Transverse colon (tissue), 4 donors: ENCODE measurements at places on chromosomes 16 and 17.
A peak's percentile ranks its signal among the peaks of the same experiment; 100 is the strongest.

GRCh38 chr17:6546069-6546718 is 10.2 kb downstream of the PITPNM3 start:
- no peak for DNase-seq

DNA sequence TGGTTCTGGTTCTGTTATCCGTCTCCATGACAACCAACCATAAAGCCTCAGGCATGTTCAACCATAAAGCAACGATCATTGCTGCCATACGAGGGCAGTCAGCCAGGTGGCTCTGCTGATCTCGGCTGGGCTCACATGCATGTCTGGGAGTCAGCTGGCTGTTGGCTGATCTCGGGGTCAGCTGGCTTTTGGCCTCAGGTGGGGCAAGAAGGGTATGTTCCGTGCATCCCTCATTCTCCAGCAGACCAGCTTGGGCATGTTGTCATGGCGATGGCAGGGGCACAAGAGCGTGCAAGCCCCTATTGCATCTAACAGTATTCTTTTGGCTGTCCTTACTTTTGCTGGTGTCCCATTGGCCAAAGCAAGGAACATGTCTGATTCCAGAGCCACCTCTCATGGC is 86.2 kb downstream of the ABCC6 start:
- no peak for DNase-seq

GRCh38 chr17:32143527-32143870 is 1.2 kb downstream of the RHOT1 start:
- DNase-seq: no peak

- DNase-seq: no peak
These were observed 16.4 kb downstream of the CCL11 start for GRCh38 chr17:34301986-34302385.

DNA sequence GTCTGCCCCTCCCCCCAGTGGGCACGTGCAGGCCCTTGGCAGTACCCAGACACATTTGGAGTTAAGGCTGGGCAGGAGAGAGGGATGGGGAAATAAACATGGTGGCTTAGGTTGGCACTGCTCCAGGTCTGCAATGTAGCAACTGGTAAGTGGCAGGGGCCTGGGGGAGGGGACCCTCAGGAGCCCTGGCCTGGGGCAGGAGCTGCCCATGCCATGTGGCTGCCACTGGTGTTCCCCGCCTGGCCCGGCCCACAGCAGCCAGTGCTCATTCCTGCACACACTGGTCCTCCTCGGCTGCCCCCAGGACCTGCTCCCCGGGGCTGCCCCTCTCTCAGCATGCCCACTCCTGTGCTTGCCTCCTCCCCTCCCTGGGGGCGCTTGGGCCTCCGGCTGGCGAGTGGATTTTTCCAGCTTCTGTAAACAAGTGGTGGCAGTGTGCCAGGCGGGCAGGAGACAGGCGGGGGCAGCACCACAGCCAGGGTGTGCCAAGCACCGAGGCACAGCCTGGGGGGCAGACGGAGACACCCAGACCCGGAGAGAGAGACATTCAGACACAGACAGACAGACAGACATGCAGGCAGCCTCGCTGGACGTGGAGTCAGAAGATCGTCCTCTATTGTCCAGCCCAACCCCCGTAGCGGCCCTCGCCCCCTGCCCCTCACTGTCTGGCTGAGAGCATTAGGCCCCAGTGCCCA is 9.4 kb downstream of the THRA start:
- DNase-seq: peak; percentile 89

DNA sequence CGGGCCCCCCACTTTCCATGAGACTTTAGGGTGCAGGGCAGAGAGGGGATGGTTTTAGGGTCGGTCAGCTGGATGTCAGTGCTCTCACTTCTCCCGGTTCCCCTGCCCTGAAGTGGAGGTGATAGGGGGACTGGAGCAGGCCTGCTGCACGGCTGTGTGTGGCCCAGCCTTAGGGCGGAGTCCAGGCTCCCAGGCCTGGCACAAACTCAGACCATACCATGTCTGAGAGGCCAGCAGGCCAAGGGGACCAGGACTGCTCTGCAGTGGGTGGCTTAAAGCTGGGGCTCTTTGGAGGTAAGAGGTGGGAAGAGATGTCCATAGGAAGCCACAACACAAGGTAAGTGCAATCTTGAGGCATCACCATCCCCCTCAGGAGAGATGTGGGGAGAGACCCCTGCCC is 8.3 kb downstream of the TFAP4 start:
- peak; percentile 17 for DNase-seq

DNA sequence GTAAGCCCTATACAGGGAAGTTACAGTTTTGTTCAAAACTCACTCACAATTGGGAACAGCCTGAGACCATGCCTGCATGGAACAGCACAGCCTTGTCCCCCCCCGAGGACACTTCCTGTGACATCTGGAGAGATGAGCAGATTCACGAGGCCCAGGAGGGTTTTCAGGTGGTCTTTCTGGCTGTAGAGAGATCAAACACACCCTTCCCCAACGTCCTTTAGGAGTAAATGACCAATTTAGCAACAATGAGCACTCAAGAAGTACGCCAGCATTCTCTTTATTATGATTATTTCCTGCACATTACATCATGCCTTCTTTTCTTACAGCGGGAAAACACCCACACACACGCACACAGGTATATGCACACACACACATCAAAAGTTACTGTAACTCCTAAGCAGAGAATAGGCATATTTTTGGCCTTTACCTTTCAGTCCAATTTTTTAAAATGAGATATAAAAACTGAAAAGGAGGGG is 39.0 kb downstream of the ADCY9 start:
- no peak for DNase-seq

DNA sequence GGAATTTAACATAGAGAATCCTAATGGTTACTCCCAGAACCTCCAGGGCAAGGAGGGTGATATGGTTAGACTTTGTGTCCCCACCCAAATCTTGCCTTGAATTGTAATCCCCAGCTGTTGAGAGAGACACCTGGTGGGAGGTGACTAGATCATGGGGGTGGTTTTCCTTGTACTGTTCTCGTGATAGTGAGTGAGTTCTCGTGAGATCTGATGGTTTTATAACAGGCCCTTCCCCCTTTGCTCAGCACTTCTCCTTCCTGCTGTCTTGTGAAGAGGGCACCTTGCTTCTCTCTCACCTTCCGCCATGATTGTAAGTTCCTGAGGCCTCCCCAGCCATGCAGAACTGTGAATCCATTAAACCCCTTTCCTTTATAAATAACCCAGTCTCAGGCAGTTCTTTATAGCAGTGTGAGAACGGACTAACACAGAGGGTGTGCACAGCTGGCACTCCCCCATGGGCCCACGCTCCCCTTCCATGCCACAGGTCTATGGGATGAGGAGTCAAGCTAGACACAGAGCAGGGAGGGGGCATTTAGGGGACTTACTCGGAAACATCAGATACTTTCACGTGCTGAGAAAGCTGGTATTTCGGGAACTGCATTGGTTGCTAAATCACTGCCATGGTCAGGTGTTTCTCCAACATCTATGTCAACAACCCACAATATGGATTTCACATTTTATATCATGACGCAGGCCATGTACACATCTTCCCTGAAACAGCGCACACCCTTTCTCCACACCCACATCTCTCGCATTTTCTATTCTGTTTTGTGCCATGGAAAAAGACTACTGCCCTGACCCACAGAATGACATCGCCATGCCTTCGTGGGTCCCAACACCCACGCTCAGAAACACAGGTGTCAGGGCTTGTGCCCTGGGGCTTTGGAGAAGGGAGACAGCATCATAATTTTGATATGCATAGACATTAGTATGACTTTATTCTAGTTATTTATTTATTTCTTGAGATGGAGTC is 199.1 kb upstream of the GSE1 start:
- no peak for DNase-seq

DNA sequence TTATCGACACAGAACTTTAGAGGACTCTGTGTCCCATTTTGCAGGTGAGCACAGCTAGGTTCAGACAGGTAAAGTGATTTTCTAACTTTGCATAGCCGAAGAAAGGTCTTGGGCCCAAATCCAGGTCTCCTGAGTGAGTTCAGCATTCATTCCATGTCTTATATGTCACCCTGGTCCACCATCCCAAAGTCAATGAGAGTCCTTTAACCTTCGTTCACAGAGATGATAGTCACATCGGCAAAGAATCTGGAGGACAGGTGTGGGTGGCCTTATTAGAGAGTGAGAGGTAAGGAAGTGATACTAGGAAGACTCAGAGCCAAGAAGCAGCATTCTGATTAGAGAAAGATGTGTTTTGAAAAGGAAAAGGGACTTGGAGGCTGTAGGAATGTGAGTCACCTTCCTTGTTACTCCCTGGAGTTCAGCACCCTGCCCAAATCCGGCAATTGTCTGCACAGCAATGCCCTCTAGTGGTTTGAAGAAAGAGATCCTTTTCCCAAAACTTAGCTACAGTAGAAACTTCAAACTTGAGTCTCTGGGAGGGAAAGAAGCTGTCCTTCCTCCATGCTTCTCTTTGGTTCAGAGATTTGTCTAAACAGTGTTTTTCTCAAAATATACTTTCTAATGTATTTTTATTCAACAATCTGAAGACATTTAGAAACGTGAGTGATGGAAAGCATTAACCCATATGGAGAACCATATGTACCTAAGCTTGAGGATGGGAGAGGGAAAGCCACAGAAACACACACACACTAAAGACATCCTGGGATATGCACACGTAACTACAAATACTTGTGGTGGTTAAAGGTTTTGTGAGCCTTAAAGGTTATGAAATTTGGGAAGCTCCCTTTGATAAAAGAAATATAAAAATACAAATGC is 96.4 kb upstream of the SHISA6 start:
- DNase-seq: peak; percentile 67

DNA sequence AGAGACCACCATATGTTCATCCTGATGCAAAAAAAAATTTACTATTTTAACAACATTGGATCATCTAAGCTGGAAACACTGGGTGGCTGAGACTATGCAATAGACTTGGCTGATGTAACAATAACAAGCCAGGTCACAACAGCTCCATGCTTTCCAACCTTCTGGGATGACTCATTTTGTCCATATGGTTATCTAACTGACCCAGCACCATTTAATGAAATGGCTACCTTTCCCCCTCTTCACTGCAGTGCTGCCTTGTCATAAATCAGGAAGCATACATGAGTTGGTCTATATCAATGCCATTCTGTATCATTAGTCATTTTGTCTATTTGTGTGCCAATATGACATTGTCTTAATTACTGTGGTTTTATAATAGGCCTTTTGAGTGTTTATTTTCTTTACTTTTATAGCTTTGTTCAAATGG is 217.6 kb upstream of the KCNJ16 start:
- no peak for DNase-seq

DNA sequence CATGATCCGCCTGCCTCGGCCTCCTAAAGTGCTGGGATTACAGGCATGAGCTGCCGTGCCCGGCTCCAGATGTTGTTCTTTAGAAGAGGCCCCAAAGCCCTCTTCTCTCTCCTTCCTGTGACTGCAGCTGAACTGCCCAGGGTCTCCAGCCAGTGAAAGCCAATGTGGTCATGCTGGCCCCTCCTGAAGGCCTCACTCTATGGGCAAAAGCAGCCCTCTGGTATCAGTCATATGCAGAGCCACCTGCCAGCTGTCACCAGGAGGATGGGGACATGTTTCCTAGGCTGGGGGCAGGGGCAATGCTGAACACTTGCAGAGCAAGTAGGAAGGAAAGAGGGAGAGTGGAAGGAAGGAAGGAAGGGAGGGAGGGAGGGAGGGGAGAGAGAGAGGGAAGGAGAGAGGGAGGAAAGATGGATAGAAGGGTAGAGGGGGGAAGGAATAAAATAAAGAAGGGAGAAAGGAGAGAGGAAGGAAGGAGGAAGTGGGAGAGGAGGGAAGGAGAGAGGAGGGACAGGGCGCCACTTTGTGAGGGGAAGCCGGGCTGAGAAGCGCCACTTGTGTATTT is 36.0 kb downstream of the SOCS3 start:
- DNase-seq: no peak

- DNase-seq: no peak
These were observed 3.9 kb downstream of the ANKRD13B start for GRCh38 chr17:29596811-29597210.

GRCh38 chr17:77608431-77608830 is 350.1 kb upstream of the TNRC6C start:
- no peak for DNase-seq

- DNase-seq: no peak
These were observed 208.0 kb upstream of the TNRC6C start for GRCh38 chr17:77750427-77751043.

DNA sequence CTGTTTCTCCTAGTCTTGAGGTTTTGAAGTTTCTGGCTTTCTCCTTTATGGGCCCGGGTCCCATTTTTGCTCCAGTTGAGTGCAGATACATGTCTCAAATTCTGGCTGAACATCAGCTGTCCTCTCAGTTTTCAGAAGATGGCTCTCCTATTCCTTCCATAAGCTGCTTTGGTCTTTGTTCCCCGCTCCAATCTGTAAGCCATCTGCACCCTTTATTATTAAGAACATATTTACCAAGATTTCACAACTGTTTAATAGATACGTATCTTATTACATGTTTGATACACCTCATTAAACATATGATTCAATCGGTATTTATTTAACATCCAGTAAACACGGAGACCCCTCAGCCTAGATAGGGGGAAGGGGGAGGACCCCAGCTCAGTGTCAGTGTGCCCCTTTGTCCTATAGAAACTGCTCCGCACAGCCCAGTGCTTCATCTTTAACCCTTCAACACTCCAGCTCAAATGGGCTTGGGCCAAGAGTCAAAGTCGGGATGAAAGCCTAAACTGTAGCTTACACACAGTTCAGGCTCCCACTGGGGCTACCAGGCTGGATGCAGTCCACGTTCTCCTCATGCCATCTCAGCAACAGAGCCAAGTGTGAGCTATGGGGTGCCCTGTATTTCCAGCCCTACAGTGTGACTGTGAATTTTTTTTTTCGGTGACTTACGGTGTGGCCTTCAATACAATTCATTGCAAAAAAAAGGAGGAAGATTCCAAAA is 166.0 kb upstream of the ZFHX3 start:
- no peak for DNase-seq

DNA sequence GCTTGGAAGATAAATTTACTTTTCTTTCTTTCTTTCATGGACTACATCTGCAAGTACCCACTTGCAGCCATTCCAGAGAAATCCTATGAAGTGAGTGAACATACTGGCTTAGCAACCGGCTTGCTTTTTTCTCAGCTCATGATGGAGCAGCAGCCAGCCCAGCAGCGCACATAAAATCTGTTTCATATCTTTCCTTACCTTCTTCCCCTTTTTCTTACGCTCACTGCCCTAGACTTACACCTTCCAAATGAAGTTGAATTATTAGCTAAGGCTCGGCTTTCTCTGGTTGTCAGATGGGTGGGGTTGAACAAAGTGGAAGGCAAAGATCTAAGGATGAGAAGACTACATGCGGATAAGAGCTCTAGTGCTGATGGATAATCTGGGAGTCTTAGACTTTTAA is 13.9 kb upstream of the ABCA8 start:
- no peak for DNase-seq

DNA sequence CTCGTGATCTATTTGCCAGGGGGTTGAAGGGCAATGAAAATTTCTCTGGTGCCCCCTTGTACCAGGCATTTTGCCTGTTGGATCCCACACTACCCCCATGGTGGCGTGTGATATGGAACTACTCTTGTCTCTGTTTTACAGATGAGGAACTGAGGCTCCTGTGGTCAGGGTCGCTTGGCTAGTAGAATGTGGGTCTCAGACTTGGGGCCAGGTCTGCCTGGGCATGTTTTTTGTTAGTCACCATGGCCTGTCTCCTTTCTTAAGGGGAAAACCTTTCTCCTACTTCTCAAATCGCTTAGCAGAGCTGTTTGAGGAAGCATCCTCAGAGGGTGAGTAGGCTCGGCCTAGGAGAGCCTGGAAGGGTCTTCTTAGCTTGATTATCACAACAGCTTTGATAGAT is 51.2 kb downstream of the CLEC16A start:
- DNase-seq: no peak
